ENCODE measurements at places on chromosomes 11 and 22.

DNA sequence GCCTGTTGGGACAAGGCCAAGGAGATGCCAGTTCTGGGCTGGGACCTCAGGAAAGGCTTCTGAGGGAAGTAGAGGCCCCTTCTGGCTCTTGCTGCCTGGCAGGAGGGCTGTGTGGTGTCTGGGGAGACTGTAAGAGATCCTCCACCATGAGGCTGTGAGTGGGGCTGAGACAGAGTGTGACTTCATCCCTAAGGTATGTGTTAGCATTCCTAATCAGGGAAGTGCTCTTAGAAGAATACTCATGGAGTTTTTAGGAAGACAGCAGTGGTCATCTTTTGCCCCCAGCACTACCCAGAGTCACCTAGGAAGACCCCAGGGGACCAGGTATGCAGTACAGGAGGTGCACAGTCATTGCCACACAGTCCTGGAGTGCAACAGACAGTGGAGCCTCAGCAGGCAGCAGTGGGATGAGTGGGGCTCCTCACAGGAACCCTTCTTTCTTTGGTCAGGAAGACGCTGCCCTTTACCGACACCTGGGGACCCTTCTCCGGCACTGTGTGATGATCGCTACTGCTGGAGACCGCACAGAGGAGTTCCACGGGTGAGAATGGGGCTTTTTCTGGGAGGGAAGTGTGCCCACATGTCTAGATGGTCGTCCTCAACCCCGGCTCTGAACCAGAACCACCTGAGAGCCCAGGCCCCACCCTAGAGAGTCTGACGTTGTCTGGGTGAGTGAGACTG is 2.8 kb downstream of the RIC8A start:
- DNase-seq, result no peak

- no peak for DNase-seq
Measured at GRCh38 chr22:42780070-42780540, 59.4 kb upstream of the A4GALT start.

DNA sequence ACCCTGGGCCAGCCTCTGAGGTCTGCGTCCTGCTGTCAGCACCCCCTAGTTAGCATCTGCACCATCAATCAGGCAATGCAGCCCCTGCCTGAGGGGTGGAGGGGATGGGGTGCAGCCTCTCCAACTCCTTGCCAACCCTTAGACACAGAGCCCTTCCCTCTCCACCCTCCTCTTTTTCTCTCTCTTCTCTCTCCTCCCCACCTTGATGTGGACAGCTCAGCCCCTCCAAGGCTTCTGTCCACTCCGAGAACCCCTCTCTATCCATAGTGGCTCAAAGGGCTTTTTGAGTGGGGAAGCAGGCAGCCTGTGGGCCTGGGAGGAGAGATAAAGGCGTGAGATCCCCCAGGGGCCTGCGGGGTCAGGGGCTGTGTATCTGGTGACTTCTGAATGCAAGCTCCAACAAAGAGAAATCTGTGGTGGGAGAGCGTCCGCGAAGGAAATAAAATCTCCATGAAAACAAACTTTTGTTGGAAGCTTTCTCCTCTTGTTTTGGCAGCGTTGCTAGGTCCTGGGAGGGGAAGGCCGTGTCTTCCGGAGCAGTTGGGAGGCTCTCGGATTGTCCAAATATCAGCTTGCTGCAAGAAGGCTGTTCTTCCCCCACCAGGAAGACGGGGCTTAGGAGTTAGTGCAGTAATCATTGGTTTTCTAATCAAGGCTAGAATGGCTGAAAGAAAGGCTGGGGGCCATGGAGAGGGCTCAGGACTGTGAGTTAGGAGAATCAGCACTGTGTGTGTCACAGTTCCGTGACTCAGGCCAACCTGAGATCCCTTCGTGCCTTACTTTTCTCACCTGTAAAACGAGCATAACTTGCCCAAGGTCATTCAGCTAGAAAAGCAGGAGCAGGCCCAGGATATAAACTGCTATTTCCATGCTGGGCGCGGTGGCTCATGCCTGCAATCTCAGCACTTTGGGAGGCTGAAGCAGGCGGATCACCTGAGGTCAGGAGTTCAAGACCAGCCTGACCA is 50.3 kb downstream of the PKNOX2 start:
- no peak for DNase-seq

- DNase-seq, result no peak
Measured at GRCh38 chr11:68315171-68315920, 3.0 kb downstream of the LRP5 start.

DNA sequence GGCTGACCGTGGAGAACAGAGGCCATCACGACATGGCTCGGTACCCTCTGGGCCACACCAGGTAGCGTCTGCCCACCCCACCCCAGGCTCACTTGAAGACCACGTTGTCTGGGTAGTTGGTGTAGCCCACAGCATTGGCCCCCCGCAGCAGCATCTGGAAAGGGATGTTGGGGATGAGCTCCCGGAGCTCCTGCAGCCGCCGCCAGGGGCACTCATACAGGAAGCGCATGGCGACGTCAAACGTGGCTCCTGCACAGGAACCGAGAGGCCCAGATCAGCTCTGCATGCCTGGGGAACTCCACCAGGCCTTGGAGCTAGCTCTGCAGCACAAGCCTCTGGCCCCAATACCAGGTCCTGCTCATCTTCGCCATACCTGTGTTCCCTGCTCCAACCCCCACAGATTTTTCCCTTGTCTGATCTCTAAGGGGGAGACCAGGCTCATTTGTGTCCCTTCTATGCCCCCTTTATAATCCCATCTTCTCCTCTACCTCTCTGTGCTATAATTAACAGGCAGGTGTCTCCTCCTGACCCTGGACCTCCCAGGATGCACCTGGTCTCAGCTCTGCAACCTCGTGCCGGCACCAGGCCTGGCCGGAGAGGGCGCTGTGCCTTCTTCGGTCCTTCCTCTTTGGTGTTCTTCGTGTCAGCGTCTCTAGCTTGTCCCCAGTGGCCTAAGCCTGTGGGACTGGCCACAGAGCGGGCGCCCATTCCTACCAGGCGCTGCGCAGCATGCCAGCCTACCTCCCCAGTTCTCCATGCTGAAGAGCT is 5.0 kb upstream of the LRFN4 start:
- DNase-seq, result peak; percentile 20

DNA sequence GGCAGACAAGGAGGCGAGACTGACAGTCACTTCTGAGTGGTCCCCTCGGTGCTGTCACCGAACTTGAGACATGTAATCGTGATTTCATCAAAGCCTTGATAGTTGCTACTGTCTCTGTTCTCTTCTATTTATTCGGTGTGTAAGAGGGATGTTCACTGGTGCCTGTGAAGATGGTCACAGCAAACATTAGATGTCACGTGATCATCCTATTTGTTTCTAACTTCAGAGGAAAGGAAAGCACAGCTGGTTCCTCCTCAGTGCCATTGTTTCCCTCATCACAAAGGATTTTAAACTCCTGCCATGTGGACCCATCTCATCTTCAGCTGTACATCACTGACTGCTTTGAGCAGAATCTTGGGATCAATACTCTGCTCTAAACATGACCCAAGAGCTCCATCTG is 73.1 kb upstream of the CLMP start:
- no peak for DNase-seq

- no peak for DNase-seq
Measured at GRCh38 chr22:31292236-31292989, at the start of gene PIK3IP1. Gene PIK3IP1 (minus strand): TSS chr22:31292488. CDS start chr22:31292344, 144 bp downstream.

DNA sequence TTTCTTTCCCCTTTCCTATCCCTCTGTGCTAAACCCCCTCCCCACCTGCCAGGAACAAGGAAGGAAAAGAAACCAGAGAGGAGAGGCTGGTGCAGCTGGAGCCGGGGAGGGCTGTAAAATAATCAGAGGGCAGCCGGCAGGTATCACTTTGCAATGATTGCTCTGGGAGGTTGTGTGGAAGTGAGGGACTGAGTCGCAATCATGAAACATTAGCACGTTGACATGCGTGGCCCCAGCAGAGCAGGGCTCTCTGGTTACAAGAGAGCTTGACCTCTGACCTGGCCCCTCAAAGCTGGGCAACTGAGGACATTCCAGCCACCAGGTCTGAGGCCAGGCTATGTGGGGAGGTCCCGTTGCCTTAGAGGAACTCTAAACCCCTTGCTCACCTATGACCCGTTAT is 170.8 kb upstream of the BDNF start:
- DNase-seq, result no peak

DNA sequence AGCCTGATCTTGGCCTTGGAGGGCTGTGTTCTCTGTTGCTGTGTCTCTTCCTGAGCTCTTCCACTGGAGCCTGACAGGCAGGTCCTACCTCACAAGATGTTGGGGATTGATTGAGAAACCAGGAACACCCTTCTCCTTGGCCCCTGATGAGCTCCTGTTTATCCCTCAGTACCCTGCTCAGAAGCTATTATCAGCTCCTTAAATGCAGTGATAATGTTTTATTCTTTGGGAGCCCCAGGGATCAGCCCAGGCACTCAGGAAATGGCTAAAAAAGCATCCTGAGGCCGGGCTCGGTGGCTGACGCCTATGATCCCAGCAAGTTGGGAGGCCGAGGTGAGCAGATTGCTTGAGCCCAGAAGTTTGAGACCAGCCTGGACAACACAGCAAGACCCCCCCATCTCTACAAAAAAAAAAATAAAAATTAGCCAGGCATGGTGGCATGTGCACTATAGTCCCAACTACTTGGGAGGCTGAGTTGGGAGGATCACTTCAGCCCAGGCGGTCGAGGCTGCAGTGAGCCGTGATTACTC is 4.9 kb upstream of the PHLDA2 start:
- no peak for DNase-seq

DNA sequence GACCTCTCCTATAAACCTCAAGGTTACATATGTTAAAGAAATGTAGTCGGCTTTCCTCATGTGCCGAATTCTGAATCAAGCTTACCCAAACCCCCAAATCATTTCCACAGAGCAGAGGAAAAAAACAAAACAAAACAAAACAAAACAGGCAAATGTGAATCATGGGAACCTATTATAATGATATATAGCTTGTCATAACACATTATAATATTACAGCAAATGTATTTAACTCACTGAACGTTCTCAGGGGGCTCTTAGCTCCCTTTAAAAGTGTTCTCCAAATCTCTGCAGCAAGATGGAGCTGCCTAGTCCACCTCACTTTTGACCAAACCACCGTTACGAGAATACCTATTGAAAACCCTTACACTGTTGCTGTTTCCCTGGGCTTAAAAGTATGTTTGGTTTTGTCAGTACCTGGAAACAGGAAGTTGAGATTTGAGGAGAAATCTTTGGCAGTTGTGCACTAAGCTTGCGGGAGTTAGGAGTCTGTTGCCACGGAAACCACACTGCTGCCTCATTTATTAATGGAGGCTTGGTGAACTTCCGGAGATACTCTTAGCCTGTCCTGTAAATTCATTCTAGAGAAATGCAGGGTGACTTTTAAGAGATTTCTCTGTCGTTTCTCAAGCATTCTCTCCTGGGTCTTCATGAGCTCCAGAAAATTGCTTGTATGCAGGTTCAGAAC is 167.0 kb upstream of the RASSF10 start:
- no peak for DNase-seq

- no peak for DNase-seq
Measured at GRCh38 chr11:66815646-66816045, 27.6 kb upstream of the RCE1 start.

All from D721Med (cell line).